Mammary epithelial cell (primary cell): ENCODE measurements at places on chromosomes 12 and 14. TPM values are rescaled to one million over a fixed set of nuclear protein-coding genes. Genes with fewer than 3 reads are reported as not detected.

DNA sequence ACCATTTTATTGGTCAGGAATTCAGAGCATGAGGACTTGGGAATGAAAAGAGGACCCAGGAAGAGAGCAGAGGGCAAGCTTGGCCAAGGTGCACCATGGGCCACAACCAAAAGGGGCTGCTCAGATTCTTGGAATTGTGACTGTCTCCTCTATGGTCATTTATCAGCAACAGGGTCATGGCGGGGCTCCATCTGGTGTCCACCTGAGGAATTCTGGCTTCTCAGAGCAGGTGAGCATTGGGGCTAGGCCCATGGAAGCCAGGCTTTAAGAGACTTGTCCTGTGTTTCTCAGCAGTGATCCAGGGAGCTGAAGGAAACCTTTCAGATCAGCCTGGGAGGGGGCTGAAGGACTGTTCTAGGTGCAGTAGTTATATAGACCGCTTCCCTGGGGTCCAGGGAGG, 2.6 kb upstream of the RIN3 start:
- DNase-seq: no peak

RNFT2 gene
- polyA plus RNA-seq: 0.57 TPM

SALL2 gene
- polyA plus RNA-seq: 2.1 TPM

KRT74 gene
- polyA plus RNA-seq: 0.05 TPM

- peak; percentile 65 for DNase-seq
These were observed 52.2 kb downstream of the ST8SIA1 start for GRCh38 chr12:22282283-22282682.

RFLNA gene
- 0.20 TPM for polyA plus RNA-seq

DNA sequence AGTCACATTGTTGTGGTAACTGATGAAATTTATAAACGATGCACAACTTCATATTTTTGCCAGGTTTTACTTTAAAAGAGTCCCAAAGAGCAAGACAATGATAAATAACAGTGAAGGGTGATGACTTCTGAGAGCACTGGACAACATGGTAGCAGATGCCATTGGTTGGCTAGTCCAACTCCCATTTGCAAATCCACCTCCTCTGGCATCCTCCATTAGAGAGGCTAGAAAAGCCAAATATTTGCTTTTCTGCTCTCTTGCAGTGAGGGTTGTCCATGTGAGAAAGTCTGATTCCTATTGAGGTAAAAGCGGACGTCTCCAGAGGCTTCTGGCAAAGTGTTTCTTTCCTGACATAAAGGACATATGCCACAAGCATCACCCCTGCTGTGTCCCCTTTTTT, 89.6 kb upstream of the BMP4 start:
- no peak for DNase-seq

TPPP2 gene
- not detected for polyA plus RNA-seq

- no peak for DNase-seq
These were observed 57.0 kb downstream of the MON2 start for GRCh38 chr12:62523619-62524018.

- DNase-seq: no peak
These were observed 10.9 kb upstream of the OTX2 start for GRCh38 chr14:56821177-56821576.

RIN3 gene
- 2.4 TPM for polyA plus RNA-seq

GRCh38 chr14:23600322-23600707, 21.7 kb upstream of the JPH4 start:
- no peak for DNase-seq

GRCh38 chr14:68843471-68844209, 50.8 kb upstream of the ZFP36L1 start:
- peak; percentile 46 for DNase-seq

HOXC9 gene
- polyA plus RNA-seq: 2.9 TPM

- no peak for DNase-seq
These were observed 3.9 kb upstream of the NR2C1 start for GRCh38 chr12:95077341-95077740.

- no peak for DNase-seq
These were observed 14.6 kb upstream of the KANSL2 start for GRCh38 chr12:48696626-48697025.

- peak; percentile 17 for DNase-seq
These were observed 804.5 kb downstream of the NRXN3 start for GRCh38 chr14:78974691-78975090.

DNA sequence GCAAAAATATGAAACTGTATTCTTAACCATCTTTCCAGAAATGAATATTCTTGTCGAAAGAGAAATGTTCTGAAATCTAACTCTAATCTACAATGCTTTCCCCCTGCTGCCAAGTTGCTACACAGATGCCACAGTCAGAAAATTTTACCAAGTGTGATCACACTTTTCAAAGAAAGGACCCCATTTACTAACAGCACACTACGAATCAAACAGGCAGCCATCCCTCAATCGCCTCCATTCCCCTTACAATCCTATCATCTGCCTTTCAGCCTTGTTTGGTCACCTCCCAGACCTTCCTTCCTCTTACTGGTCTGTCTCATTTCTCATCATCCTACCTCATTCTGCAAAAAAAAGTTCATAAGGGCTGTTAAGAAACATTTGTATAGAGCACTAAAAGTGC, 190.1 kb downstream of the MED13L start:
- DNase-seq: no peak

DAAM1 gene
- polyA plus RNA-seq: 15.1 TPM
